Stimulated activated CD4-positive, alpha-beta T cell treated with anti-CD3 and anti-CD28 coated beads, TNF-alpha, amount 100 ng/mL, for 48 hours (primary cell): ENCODE measurements at places on chromosomes 1 and 21.

DNA sequence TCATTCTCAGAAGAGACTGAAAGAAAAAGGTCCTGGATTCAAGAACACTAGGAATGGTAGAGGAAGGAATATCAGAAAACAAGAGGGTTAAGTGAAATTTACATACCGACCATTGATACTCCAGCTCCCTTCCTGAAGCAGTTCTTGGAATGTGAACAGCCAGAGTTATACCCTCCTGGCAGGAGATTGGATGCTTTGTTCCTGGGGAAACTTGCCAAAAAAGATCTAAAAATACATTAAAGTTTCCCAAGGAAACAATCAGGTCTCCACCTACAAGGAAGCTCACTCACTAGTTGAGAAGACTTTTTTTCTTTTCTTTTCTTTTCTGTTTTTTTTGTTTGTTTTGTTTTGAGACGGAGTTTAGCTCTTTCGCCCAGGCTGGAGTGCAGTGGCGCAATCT, 91.1 kb downstream of the HLX start:
- DNase-seq, result no peak

DNA sequence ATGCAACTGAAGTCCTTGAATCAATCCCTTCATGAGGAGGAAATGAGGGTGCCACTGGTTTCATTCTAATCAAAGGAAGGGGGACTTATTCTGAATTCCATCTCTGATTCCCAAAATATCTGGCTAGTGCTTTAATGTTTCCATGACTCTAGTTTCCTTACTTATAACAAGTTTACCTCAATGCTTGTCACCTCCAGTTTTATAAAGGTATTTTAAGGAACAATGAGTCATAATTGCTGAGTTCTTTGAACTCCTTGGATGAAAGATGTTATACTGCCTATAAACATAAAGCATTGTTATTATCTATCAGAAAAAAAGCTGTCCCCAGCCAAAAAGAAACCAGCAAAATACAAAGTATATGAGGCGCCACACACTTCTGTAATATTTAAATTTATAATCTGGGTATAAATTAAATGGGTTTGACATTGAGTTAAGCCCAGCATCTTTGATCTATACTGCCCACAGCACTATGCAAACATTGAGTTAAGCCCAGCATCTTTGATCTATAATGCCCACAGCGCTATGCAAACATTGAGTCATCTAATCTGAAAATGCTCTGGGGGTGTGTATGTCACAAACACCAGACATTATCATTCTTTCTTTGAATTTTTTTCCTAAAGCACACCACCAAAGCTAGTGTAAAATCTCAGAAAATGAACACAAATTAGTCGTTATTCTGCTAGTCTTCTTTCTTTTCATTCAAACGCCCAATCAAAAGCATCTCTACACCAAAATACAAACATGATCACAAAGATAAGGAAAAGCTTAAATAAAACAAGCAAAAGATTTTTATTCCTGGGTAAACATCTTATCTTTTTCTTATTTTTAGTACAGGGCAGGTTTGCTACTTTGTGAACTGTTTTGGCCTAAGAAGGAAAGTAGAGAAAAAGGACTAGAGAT, 11.5 kb upstream of the CXADR start:
- no peak for DNase-seq

DNA sequence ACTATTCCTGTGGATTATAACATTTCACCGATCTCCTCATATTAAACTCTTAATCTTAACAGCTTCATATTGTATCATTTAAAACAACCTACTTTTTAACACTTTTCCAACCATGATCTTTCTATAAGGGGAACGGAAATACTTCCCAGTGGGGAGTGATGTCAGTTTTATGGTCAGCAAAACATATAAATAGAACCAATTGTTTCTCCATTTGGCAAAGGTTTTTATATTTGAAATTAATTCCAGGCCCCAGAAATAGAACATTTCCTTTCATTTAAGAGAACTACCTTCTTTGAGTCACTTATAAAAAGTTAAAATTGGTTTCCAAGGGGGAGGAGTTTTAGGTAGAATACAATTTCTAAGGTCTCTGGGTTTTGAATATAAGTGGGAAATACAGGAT, 189.6 kb downstream of the TGFBR3 start:
- DNase-seq, result no peak

DNA sequence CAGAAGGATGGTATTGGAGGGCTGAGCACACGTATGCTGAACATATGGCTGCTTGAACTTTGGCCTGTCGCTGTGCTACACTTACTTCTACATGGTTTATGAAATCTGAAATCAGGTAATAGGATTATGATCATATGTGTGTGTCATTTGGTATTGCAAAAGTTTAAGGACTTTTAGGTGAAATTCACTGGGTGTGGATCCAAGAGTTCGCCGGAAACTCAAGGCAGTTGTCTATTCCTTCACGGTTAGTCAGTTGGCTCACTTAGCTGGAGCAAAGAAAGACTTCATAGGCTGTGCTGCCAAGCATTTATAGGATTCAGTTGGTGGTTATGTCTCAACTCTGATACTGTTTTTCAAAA, 927 bp downstream of the UAP1 start:
- DNase-seq, result no peak

DNA sequence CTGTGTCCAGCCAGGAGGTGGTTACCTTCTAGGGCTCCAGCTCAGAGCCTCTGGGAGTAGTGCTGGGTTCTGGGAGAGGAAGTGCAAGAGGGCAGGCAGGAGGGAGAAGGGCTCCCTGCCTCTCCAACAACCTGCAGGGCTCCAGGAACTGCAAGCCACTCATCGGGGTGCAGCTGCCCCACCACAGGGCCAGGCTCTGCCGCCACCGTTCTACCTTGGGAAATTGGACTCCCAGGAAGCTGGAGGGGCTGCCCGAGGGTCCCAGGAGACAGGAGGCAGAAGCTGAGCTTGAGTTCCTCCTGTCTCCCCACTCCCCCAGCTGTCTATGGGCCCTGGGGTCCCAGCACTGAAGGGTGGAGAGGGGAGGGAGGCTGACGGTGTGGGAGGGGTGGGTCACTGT, 7.4 kb upstream of the PRDM16 start:
- DNase-seq, result no peak

GRCh38 chr1:221067721-221068120, 188.5 kb downstream of the HLX start:
- no peak for DNase-seq

GRCh38 chr1:202160377-202160940, at the start of gene PTPN7:
Gene PTPN7, minus strand, starts transcription at chr1:202160602. Its CDS starts 1,200 bp downstream, at chr1:202159402.
- DNase-seq, result peak; percentile 97

- DNase-seq, result no peak
Measured at GRCh38 chr1:214957330-214958137, 125.0 kb upstream of the KCNK2 start.

DNA sequence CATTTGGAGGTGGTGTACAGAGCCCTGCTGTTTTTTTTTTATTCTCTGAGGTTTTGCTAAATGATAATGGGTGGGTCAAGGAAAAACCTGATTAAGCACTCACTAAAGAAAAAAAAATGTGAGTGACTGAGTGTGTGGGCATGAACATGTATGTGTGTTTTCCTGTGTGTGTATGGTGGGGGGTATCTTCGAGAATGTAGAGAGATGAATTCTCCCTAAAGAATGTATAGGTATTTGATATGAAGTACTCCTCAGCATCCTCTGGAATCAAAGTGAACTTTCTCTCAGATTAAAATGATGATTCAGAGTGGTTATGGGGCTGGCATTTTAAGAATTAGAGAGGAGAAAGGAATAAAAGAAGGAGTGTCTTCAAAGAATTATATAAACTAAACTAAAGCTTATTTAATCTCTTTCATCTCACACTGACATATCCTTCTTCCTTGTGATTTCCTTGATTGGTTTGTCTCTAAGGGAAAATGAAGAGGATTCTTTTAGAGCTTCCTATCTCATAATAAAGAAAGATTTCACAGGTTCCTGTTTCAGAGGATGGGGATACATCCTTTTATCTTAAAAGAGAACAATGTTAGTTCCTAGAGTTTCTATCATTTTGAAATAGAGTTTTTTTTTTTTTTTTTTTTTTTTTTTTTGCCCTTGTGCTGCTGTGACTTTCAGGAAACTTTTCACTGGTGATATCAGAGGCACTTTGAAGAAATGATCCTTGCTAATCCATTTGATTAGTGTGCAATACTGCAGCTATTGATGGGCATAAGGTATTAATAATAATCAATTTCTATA, 23.9 kb downstream of the S1PR1 start:
- no peak for DNase-seq

DNA sequence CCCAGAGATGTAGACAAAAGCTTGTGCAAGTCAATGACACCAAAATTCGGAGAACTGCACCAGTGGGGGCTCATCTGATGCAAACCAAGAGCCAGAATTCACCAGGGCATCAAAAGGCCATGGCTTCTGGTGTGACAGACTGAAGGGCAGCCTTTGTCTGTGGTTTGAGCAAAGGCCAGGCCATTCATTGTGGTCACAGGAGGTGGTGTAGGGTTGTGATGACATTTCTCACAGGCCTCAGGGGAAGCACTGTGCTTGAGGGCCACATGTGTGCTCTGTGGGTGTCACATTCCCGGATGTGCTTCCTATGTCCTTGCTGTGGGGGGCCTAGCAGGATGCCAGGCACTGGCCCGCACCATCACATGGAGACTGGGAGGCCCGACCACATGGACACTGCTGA, 22.5 kb upstream of the KCNE1 start:
- DNase-seq, result no peak

DNA sequence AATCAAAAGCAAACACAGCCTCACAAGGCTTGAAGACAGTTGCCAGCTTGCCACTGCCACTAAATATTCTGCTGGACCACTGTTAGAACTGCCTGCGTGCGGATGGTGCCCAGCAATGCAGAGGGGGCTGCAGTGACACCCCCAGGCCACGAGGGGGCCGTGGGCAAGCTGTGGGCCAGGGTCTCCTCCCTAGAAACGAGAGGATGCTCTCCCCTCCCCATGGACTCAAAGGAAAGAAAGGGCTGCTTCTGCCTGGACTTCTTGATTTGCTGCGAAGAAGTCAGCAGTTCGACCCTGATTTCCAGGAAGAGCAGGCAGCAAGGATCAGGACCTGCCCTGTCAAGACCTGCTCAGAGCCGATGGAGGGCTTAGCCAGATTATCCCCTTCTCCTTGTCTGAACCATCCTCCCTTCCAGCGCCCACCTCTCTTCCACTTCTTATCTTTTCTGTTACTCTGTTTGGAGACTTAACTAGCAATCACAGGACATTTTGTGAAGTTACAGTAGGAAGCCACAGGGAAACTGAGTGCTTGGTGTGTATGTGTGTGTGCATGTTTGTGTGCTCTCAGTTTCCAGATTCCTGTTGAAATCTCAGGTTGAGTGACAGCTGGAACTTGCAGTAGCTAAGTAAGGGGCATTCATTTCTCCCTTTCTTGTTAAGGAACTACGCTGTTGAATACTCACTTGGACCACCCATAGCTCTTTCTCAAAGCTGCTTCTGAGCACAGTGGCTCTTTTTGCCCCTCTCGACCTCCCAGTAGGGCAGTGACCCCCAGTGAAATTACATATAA, 2.7 kb downstream of the MAN1C1 start:
- DNase-seq, result no peak

GRCh38 chr1:100009458-100009857, 39.7 kb downstream of the SLC35A3 start:
- no peak for DNase-seq

DNA sequence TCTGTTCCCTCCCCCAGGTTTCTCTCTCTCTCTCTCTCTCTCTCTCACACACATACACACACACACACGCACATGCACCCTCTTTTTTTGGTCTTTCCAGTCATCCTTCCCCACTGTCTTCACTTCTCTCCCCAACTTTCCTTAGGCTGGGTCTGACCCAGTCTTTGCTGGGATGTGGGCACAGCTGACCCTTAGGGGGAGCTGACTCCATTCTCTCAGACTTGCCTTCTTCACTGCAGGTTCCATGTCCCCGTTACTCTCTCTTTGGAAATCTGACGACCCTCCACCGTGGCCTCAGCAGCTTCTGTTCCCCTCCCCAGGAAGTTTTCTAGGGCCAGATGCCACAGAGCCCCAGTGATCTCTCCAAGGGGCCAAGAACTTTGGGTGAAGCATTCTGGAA, 2.1 kb downstream of the DISP3 start:
- DNase-seq, result no peak

GRCh38 chr1:78560811-78561210, 59.4 kb upstream of the IFI44L start:
- DNase-seq, result no peak

GRCh38 chr1:203177036-203177405, 1.4 kb upstream of the MYBPH start:
- DNase-seq, result no peak

- no peak for DNase-seq
Measured at GRCh38 chr1:172929006-172929405, 121.7 kb downstream of the TNFSF18 start.

- no peak for DNase-seq
Measured at GRCh38 chr1:180811886-180812285, 100.8 kb upstream of the KIAA1614 start.

DNA sequence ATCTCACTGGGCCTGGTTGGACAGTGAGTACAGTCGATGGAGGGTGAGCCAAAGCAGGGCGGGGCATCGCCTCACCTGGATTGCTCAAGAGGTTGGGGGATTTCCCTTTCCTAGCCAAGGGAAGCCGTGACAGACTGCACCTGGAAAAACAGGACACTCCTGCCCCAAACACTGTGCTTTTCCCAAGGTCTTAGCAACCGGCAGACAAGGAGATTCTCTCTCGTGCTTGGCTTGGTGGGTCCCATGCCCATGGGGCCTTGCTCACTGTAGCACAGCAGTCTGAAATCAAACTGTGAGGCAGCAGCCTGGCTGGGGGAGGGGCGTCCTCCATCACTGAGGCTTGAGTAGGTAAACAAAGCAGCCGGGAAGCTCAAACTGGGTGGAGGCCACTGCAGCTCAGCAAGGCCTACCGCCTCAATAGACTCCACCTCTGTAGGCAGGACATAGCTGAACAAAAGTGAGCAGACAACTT, 11.3 kb downstream of the C1orf105 start:
- no peak for DNase-seq

DNA sequence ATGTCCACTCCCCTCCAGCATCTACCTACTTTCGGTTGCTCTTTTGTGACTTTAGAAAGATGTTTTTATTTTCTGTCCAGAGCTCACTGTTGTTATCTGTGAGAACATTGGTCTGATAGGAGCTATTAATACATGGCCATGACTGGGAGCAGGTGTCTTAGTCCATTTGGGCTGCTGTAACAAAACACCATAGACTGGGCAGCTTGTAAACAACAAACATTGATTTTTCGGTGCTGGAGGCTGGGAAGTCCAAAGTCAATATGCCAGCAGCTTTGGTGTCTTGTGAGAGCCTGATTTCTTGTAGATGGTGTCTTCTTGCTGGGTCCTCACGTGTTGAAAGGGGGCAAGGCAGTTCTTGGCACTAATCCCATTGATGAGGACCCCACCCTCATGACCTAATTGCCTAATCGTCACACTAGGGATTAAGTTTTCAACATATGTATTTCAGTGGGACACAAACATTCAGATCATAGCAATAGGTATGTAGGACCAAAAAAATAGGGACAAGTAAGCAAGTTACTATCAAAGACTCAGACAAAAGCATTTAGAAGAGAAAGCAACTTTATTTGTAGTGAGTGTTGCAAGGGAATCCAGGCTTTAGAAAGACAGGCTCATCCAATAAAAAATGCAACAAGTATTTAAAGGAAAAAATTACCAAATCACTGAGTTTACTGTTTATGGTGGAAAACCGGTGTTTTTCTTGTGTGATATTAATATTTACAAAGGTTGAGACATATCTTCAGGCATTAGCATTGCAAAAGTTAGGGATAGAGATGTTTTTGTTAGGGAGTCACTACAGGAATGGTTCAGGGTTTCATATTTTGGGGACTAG, 55.2 kb upstream of the WDR26 start:
- DNase-seq, result no peak

- no peak for DNase-seq
Measured at GRCh38 chr1:177585302-177586220, 384.3 kb downstream of the SEC16B start.

- no peak for DNase-seq
Measured at GRCh38 chr1:159663552-159663951, 50.8 kb downstream of the CRP start.
